ENCODE measurements at places on chromosomes 4 and X.

DNA sequence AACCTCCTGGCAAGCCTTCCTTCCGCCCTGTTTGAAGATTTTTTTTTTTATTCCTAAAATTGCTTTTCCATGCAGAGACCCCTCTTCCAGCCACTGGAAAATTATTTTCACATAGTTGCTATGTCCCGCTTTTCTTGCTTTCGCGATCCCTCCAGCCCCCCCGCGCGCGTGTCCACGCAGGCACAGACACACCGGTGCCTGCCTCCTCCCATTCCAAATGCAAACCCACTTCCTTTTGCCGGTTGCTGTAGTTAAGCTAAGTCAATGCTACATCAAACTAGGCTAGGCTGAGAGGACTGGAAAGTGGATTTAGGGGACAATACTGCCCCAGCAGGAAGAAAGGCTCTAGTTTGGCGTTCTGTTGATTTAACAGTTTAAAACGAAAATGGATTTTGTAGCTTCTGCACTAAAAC lies 111.0 kb downstream of the DHX15 start:
- no peak for DNase-seq

DNA sequence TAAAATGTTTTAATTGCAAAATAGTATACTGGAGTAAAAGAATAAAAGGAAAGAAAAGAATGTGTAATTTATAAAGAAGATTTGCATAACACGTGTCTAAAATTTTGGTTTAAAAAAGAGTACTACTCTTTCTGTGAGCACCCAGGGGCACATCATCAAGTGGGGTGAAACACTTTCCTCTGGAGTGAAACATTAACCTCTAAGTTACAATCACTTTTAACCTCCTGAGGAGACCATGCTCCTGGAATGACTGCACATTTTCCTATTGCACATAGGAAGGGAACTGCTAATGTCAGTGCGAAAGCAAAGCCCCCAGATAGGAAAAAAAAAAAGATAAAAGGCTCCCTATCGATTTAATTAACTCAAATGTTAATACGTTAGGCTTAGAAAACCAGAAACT lies 13.3 kb downstream of the VEGFC start:
- DNase-seq: no peak

GRCh38 chr4:176300565-176300964 lies 19.2 kb upstream of the SPCS3 start:
- DNase-seq: no peak

DNA sequence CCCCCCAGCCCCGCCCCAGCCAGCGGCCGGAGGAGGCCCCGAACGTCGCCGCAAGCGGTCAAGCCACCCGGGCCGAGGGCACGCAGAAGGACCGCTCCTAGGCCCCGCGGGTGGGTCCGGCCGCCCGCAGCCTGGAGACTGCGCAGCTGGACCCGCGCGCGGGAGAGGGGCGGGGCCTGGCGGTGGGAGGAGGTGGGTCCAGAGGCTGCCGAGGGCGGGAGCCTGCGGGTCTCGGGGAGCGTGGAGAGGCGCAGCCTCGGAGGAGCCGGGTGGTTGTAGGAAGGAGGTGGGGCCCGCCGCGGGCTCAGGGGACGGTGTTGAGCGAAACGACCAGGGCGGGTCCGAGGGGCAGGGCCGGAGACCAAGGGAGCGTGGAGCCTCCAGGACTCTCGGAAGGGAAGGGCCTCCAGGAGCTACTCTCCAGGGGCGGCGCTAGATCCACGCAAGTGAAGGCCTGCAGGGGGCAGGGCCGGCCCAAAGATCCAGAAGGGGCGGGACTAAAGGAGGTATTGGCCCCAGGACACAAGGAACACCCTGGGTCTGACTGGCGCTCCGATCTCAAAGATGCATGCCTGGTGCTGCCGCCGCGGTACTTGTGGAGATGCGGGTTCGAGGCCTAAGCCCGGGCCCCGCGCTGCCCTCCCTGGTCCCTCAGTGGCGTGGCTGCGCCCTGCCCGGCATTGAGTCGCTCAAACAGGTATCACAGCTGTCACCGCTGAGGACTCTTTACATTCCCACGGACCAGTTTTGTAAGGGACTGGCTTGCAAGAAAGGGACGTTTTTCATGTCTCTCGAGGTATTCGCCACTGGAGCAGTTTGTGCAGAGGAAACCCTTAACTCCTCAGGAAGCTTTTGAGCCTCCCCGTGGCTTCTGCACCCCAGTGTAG lies 5.9 kb downstream of the TIMM17B start:
- DNase-seq: peak; percentile 84

DNA sequence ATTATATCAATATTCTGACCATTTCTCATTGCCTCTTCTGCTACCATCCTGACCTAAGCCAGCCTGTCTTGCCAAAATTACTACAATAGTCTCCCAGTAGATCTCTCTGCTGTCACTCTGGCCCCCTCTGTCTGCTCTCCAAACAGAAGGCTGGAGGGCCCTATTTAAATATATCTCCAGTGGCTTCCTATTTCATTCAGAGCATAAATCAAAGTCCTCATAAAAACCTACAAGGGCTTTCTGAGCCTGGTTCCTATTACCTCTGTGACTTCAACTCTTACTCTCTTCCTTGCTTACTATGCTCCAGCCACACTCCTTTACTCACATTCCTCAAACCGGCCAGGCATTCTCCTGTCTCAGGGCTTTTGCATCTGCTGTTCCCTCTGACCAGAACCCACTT lies 19.0 kb downstream of the IGSF1 start:
- DNase-seq: no peak

GRCh38 chr4:151296227-151296626 lies 19.3 kb downstream of the PRSS48 start:
- no peak for DNase-seq

GRCh38 chr4:136112116-136112515 lies 1420.2 kb downstream of the PCDH18 start:
- no peak for DNase-seq

DNA sequence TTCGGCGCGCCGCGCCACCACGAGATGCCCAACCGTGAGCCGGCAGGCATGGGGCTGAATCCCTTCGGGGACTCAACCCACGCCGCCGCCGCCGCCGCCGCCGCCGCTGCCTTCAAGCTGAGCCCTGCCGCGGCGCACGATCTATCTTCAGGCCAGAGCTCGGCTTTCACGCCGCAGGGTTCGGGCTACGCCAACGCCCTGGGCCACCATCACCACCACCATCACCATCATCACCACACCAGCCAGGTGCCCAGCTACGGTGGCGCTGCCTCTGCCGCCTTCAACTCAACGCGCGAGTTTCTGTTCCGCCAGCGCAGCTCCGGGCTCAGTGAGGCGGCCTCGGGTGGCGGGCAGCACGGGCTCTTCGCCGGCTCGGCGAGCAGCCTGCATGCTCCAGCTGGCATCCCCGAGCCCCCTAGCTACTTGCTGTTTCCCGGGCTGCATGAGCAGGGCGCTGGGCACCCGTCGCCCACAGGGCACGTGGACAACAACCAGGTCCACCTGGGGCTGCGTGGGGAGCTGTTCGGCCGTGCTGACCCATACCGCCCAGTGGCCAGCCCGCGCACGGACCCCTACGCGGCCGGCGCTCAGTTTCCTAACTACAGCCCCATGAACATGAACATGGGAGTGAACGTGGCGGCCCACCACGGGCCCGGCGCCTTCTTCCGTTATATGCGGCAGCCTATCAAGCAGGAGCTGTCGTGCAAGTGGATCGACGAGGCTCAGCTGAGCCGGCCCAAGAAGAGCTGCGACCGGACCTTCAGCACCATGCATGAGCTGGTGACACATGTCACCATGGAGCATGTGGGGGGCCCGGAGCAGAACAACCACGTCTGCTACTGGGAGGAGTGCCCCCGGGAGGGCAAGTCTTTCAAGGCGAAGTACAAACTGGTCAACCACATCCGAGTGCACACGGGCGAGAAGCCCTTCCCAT lies 1.1 kb downstream of the ZIC3 start:
- DNase-seq: peak; percentile 76

GRCh38 chr4:5142726-5143125 lies 91.4 kb downstream of the STK32B start:
- no peak for DNase-seq

GRCh38 chrX:134634691-134635090 lies 23.6 kb downstream of the PLAC1 start:
- no peak for DNase-seq

GRCh38 chr4:121277194-121278105 lies 103.4 kb downstream of the QRFPR start:
- no peak for DNase-seq

GRCh38 chrX:42143866-42144592 lies 220.7 kb upstream of the CASK start:
- DNase-seq: no peak

DNA sequence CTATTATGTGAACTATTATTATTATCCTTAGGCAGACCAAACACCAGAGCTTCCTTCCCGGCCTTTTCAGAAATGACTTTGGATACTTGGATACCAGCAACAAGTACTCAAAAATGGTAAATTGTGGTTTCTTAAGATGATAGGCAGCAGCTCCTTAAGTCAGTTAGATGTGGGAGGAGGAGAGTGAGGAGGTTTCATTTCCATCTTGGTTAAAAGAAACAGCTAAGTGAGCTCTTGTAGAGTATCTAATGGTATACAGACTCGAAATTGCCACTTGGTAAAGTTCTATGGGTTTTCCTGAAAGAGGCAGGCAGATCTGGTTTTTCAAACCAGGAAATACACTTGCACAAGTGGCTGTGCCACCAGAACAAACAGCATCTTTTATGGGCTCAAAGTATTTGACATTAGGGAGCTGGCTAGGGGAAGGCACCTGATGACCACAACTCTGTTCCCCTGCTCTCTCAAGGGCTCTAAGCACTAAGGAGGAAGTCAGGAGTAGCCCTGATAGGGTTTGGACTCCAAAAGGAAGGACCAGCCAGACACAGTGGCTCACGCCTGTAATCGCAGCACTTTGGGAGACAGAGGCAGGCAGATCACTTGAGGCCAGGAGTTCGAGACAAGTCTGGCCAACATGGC lies 130.9 kb downstream of the TMEM164 start:
- no peak for DNase-seq

GRCh38 chr4:159360549-159360948 lies 257.7 kb downstream of the RAPGEF2 start:
- DNase-seq: no peak

DNA sequence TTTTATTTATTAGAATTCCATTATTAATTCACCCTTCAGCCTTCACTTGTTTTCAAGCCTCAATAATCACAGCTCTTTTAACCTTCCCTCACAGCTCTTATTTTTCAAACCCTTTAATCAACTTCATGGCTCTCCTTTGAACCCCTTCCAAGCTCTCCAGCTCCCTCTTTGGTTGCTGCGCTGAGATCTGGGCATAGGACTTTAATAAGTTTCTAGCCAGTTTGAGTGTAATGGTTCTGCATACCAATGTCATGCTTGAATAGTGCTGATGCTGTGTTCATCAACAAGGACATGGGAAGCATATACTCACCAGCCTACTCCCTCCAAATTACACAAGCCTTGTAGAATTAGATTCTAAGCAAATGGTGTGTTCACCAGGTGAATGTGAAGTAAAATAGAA lies 3.5 kb upstream of the RNF212 start:
- DNase-seq: no peak

DNA sequence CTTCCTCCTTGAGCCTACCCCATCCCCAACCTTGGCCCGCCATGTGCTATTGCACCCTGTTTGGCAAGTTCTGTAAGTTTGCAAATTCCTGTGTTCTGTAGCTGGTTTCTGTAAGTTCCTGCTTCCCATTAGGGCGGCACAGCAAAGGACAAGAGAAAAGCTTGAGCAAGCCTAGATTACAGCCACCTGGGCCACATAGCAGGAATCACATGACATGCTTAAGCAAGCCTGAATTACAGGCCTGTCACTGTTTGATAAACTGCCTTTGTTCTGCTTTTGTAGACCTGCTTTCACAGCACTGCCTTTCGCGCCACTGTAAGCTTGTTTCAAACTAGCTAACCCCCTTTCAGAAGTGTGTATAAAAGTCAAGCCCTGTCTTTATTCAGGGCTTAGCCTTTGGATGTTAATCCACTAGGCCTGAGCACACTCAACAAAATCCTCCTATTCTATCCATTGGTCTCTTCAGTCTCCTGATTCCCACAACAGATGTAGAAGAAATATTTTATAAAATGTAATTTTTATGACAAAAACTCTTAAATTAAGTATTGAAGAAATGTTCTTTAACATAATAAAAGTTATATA lies 906.8 kb upstream of the NDST4 start:
- DNase-seq: no peak

GRCh38 chr4:38832624-38833528 lies 23.7 kb downstream of the TLR6 start:
- DNase-seq: no peak

- no peak for DNase-seq
Measured at GRCh38 chr4:39660045-39660444, 21.4 kb upstream of the SMIM14 start.

DNA sequence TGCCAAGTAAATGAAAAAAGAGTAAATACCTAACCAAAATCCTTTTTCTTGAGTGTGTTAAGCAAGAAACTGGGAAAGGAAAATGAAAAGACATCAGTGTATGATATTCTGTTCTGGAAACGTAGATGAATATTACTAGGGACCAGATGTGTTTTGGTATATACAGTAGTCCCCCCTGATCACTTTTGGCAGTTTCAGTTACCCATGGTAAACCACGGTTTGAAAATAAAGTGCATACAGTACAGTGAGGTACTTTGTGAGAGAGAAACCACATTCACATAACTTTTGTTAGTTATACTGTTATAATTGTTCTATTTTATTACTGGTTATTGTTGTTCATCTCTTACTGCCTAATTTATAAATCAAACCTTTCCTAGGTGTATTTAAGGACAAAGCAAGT lies 250.9 kb downstream of the TENM3 start:
- no peak for DNase-seq

GRCh38 chr4:76374798-76375197 lies 46.1 kb downstream of the CCDC158 start:
- DNase-seq: no peak

- DNase-seq: no peak
Measured at GRCh38 chr4:23373261-23373660, 516.6 kb downstream of the PPARGC1A start.

GRCh38 chr4:119589165-119589564 lies 39.4 kb downstream of the PDE5A start:
- DNase-seq: no peak

GRCh38 chr4:10032625-10033024 lies 11.3 kb upstream of the SLC2A9 start:
- DNase-seq: no peak

DNA sequence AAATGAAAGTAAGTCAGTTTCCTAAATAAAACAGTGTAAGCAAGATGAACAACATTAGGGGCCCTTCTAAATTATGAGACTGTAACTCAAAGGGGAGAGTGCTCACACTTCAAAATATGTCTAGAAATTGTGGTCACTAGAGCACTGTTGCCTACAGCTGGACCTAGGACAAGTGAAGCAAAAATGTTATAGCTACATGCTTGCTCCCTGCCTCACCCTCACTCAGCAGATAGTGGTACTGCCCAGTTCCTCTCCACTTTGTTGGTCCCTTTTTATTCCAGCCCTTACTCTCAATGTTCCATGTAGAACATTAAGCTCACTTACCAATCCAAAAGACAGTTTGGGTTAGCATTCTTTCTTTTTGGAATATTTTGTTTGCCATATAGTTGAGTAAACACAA lies 147.3 kb downstream of the GRIA3 start:
- DNase-seq: no peak

DNA sequence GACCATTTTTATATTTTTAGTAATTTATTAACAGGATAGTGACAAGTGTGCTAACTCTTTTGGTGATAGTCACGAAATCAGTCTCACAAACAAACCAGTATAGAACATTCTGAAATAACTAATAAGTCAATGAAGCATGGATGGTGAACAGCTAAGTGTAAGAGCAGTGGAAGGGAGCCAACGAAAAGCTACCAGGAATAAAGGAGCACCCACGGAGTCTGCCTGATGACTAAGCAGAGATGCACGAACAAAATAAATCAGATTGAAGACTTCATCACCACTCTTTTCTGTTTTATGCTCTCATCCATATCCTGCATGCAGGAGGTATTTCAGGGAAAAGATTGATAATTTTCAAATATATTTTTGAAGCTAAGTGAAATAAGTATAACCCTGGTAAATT lies 891.1 kb upstream of the HS3ST1 start:
- no peak for DNase-seq
